ENCODE measurements at places on chromosomes 2 and 18.

GRCh38 chr2:127434515-127434914 lies 16.3 kb downstream of the PROC start:
- DNase-seq = no peak

GRCh38 chr18:3935305-3935704 lies 485.3 kb downstream of the TGIF1 start:
- DNase-seq = no peak

DNA sequence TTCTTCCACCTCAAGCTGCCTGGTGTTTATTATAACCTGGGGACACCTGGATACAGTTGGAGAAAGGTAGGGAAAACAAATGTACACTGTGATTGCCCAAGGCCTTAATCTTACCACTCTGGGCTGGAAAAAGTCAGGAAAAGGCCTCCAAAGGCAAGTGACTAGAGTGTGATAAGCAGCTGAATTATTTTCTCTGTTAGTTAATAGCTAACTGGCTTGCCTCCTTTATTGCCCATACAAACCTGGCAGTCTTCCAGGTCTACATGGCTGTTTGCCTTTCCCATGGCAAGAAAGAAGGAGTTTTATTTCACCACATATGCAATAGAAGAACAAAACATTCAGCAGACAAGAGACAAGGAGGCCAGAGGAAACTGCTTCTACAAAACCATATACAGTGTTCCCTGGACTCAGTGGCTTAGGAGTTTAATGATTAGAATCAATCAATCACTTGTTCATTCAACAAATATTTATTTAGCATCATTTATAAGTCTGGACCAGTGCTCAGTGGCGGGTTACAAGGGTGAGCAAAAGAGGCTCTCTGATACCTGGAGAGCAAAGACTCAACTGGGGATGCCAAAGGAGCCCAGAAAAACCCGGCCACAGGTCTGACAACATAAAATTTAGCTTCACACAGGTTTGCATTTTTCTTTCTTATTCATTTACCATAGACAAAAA lies 27.5 kb upstream of the SUCLG1 start:
- DNase-seq = no peak

DNA sequence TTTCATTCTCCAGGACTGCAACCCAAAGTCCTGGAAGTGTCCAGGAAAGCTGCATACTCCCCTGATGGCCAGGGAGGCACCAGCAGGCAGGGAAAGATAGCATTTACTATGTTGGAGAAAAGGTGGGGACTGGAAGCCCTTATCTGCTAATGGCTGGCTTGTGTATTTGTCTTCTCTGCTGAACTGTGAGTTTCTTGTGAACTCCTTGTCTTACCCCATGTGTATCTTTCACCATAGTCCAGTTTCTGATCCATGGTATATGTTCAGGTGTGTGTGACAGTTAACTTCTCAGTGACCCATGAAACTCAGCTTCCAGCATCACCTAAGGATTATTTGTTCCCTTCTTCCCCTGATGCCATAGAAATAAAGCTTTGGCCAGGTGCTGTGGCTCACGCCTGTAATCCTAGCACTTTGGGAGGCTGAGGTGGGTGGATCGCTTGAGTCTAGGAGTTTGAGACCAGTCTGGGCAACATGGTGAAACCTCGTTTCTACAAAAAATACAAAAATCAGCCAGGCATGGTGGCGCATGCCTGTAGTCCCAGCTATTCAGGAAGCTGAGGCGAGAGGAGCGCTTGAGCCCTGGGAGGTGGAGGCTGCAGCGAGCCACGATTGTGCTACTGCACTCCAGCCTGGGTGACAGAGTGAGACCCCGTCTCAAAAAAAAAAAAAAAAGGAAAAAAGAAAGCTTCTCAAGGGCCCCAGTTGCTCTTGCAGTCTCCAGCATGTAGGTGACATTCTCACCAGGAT lies 112.8 kb upstream of the MAP4K3 start:
- DNase-seq = no peak

- peak; percentile 71 for DNase-seq
These were observed at the start of gene MYL12B for GRCh38 chr18:3261373-3262233. Gene MYL12B, plus strand, starts transcription at chr18:3262133. Its CDS starts 10,766 bp downstream, at chr18:3272899.

GRCh38 chr2:52107124-52107523 lies 1075.2 kb upstream of the NRXN1 start:
- peak; percentile 63 for DNase-seq

GRCh38 chr2:184304006-184304405 lies 294.3 kb upstream of the ZNF804A start:
- DNase-seq = no peak

GRCh38 chr2:24832073-24832461 lies 38.8 kb downstream of the CENPO start:
- DNase-seq = no peak

DNA sequence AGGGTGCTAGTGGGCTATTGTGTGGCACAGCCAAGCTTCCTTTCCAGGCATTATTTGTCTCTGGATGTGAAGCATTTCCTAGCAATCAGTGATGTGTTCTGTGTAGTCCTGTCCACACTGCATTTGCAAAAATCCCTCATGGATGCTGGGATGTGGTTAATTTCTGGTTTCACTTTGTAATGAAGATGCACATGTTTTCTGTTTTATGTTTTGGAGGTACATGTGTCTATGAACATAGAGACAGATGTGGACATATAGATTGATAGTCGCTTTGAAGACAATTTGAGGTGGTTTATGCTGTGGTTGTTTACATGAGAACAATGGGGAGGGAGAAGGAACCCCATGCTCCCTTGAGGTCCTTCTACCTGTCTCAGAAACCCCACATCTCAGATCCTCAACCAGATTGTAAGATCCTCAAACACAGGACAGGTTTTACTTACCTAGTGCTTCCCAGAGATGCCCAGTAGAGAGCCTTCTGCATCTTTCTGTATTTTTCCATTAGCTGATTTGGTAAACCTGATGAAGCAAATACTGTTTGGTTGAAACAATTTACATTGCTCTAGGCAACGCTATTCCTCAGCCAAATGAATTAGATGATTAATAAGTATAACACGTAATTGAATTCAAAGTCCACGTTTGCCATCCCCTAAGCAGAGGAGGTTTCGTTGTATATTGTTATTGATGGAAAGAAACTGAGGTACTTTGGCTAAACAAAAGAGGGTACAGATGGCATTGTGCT lies 204.4 kb downstream of the SPP2 start:
- no peak for DNase-seq

DNA sequence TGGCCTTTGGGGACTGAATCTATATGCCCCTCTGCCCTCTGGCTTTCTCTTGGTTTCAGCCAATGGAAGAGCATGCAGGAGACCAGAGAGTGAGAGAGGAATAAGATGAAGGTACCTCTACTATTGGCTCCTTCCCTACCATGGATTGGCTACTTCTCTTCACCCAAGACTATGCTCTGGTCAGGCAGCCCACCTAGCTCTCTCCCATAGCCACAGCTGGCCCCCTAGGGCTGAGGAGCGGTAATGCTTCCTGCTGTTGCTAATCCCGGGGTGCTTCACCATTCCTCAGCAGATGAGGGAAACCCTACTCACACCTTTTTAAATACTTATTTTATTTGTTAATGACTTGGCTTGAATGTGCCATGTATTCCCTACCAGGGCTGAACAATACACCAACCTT lies 142.4 kb downstream of the MREG start:
- peak; percentile 48 for DNase-seq

DNA sequence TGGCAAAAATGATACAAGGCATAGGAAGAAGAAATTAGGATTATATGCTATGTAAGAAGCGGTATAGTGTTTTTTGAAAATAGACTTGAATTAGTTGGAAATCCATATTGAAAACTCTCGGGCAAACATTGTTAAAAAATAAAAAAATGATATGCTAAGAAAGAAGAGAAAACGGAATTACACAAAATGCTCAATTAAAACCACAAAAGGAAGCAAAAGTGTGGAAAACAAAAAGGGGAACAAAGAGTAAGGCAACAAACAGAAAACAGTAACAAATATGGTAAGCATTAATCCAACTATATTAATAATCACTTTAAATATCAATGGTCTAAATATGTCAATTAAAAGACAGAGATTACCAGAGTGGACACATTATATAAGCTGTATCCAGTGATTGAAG lies 58.4 kb downstream of the TXNL1 start:
- DNase-seq = no peak

GRCh38 chr2:42297322-42297936 lies 63.6 kb downstream of the COX7A2L start:
- no peak for DNase-seq

DNA sequence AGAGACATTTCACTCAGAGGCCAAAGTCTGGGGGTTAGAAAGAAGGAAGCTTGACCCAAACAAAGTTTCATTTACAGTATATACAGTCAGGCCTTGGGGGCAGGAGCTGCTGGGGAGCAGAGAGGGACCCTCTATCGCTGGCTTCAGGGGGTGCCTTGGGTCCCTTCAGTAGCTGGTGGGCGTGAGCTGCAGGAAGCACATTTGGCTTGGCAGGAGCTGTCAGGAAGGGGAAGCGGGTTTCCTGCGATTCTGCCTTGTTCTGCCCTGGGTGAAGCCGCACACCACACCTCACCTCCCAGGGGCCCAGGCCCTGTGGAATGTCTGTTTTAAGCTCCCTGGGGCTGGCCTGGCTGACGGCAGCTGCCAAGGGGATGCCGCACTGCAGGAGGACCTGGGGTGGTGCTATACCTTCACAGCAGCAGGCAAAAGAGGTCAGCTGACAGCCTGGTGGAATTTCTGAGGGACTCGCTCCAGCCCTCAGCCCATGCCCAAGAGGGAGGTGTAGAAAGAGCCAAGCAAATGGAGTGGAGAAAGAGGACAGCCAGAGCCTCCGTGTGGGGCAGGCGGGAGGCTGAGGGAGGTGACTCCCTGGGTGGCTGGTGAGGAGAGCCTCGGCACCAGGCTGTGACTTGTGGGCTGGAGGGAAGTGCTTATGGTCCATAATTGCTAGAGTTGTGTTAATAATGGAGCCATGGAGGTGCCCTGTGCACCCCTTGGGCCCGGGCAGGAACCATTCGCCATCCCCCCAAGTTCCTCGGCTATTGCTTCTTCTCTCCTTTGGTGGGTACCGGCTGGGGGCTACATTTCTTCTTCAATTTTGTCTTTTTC lies 43.9 kb downstream of the PSD4 start:
- DNase-seq = no peak

- no peak for DNase-seq
These were observed 980 bp upstream of the PDE6D start for GRCh38 chr2:231781798-231782726.

GRCh38 chr2:95001051-95001562 lies 24.4 kb upstream of the MAL start:
- DNase-seq = no peak

- no peak for DNase-seq
These were observed 28.6 kb upstream of the VWC2L start for GRCh38 chr2:214382229-214382628.

DNA sequence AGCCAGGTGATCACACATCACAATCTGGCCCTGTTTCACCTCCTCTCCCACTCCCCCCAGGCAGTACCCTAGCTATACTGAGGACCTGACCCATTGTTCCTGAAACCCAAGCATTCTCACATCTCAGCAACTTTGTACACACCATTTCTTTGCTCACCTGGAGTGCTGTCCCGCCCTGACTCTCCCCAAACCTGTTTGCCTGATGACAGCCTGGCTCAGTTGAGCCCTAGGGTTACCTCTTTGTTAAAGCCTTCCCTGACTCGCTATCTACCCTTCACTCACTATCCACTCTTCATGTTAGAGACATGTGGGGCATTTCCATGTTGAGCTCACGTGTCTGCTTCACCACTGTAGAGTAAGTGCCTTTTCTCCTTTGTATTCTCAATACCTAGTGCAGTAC lies 49.1 kb downstream of the GREB1L start:
- DNase-seq = no peak

DNA sequence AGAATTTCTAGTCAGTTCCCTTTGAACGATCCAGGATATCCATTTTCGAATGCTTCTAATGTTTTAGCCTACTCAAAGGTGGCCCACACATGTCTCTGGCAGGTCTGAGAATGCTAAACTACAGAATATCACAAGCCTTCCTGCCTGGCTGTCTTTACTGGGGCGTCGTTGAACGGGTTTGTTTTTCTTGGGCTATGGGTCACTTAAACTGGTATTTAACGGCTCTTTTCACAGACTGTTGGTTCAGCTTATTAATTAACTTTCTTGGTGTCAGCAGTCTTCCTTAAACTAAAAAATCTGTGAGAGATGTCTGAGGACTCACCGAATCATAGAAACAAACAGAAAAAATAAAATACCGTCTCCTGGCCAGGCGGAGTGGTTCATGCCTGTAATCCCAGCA lies 563.2 kb upstream of the NRP2 start:
- DNase-seq = no peak

DNA sequence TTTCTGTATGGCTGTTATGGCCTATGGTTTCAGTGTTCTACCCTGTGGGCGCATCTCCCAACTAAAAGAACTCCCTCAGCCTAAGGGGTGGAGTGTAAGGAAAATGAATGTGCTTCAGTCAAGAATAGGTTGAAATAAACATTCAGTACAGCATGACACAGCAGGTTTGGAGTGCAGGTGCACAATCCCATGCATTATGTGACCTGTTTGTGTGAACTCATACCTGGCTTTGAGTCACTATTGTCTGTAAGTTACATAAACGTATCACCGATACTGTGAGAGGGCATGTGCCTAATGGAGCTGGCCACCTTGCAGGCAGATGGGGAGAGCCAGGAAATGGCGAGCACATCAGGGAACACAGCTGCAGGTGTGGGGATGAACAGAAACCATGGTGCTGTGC lies 216.0 kb downstream of the DSEL start:
- no peak for DNase-seq

DNA sequence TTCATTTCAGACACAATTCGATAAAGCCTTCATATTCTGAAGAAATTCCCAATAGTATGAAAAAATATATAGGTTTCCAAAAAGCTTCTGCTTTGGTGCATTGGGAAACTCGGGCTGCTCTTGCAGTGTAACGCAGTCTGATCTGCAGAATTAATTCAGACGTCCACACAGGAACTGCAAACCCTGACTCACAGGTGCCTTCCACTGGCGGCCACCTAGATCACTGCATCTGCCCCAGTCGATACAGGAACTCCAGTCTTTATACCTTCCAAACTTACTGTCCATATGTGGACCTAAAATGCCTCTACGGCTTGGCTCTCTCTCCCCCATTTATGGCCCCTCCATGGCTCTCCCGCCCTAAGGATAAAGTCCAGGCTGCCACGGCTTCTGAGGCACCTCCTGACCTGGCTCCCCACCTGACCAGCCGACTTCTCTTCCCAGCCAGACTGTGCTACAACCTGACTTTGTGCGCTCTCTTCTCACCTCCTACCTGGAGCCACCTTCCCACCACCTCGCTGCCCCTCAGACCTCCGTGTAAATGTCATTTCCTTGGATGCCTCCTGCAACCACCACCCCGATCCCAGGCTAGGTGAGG lies 39.7 kb downstream of the L3MBTL4 start:
- DNase-seq = no peak

GRCh38 chr2:99348173-99348572 lies 11.0 kb downstream of the EIF5B start:
- no peak for DNase-seq
